ENCODE measurements at places on chromosomes 7 and 10. TPM values are rescaled to one million over a fixed set of nuclear protein-coding genes. Genes with fewer than 3 reads are reported as not detected.

GRCh38 chr10:79340646-79341244 is 6.5 kb upstream of the PPIF start:
- H3K27ac ChIP-seq, result no peak overlapping the region
- H3K36me3 ChIP-seq, result no peaks in the 10 kb centered on the region
- no peak for DNase-seq
- peaks cover 6% of the 10 kb centered on the region for H3K4me1 ChIP-seq
- no peak overlapping the region for H3K4me3 ChIP-seq
- H3K27me3 ChIP-seq, result no peaks in the 10 kb centered on the region

- H3K4me1 ChIP-seq, result no peaks in the 10 kb centered on the region
- no peaks in the 10 kb centered on the region for H3K36me3 ChIP-seq
- H3K27me3 ChIP-seq, result no peaks in the 10 kb centered on the region
Observed at GRCh38 chr10:43945908-43946307, 297.2 kb upstream of the ZNF32 start.

Gene CTTNBP2
- total RNA-seq, result 0.40 TPM

Gene THSD7A
- 1.4 TPM for total RNA-seq

Gene LIPM
- total RNA-seq, result not detected

DNA sequence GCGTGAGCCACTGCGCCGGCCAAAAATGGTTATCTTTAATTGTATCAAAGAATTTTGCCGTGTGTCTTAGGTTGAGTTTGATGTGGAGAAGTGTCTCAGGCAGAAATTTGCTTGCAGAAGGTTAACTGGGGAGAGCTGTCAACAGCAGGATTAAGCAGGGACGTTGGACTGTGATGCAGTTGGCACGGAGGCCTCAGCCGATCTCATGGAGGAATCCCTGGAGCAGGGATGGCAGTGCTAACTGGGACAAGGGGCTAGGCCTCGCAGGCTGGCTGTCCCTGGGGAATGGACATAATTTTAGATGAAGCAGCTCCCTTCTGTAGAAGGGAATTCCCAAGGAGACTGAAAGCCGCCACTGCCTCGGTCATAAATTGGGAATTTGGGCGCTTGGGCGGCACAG is 12.3 kb upstream of the KIF5B start:
- no peak overlapping the region for H3K4me3 ChIP-seq
- H3K27ac ChIP-seq, result no peak overlapping the region
- H3K27me3 ChIP-seq, result no peaks in the 10 kb centered on the region
- no peaks in the 10 kb centered on the region for H3K36me3 ChIP-seq

DNA sequence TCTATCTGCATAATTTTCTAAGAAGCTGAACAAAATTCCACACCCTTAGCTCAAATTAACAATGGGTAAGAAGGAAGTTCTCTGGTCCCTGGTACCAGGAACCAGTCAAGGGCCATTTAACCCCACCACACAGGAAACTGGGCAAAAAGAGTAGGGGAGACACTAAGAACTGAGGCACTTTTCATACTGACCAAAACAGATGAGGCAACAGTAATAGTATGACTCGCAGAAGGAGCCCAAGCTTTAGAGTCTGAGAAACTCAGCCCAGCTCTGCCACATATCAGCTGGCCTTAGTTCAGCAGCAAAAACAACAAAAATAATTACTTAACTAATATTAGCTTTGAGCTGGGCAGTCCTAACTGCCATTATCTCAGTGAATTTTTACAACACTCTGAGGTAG is 221.2 kb downstream of the FAM107B start:
- no peaks in the 10 kb centered on the region for H3K36me3 ChIP-seq
- no peak overlapping the region for H3K27ac ChIP-seq
- H3K27me3 ChIP-seq, result no peaks in the 10 kb centered on the region
- no peak for DNase-seq
- H3K4me1 ChIP-seq, result no peaks in the 10 kb centered on the region
- no peak overlapping the region for H3K4me3 ChIP-seq

Gene RP9
- total RNA-seq, result 17.1 TPM

Gene PRKAR2B
- total RNA-seq, result 1.6 TPM

DNA sequence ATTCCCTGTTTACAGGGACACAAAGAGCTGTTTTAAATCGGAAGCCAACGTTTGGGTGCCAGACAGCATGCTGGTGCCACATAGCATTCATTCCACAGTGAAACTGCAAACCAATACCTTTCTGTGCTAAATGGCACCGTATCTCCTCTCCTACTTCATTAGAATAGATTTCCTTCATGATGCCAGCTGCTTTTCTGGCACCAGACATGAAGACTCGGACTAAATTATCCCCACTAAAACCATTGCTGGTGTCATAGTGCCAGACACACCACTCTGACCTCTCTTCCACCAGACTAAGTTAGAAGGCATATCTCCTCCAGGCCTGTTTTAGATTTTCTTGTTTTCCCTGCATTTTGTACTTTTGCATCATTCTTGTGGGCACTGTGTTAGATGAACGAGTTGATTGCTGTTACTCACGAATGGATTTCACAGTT is 155.1 kb downstream of the ETV1 start:
- no peak overlapping the region for H3K4me3 ChIP-seq
- H3K4me1 ChIP-seq, result no peaks in the 10 kb centered on the region
- DNase-seq, result no peak
- H3K36me3 ChIP-seq, result no peaks in the 10 kb centered on the region
- no peaks in the 10 kb centered on the region for H3K27me3 ChIP-seq
- no peak overlapping the region for H3K27ac ChIP-seq

- H3K27ac ChIP-seq, result no peak overlapping the region
- no peak for DNase-seq
- no peaks in the 10 kb centered on the region for H3K36me3 ChIP-seq
- no peaks in the 10 kb centered on the region for H3K4me1 ChIP-seq
- H3K27me3 ChIP-seq, result no peaks in the 10 kb centered on the region
- H3K4me3 ChIP-seq, result no peak overlapping the region
Observed at GRCh38 chr10:45179691-45180090, 135.7 kb downstream of the OR13A1 start.

GRCh38 chr7:83655951-83656556 is 7.1 kb upstream of the SEMA3E start:
- H3K4me3 ChIP-seq, result no peak overlapping the region
- no peak overlapping the region for H3K27ac ChIP-seq
- H3K27me3 ChIP-seq, result no peaks in the 10 kb centered on the region
- H3K36me3 ChIP-seq, result no peaks in the 10 kb centered on the region
- no peak for DNase-seq

Gene ASAH2
- total RNA-seq, result 2.0 TPM

GRCh38 chr10:26513101-26513500 is 75.0 kb downstream of the APBB1IP start:
- H3K4me1 ChIP-seq, result no peaks in the 10 kb centered on the region
- H3K4me3 ChIP-seq, result no peak overlapping the region
- no peaks in the 10 kb centered on the region for H3K36me3 ChIP-seq
- no peaks in the 10 kb centered on the region for H3K27me3 ChIP-seq
- no peak overlapping the region for H3K27ac ChIP-seq

GRCh38 chr10:100508691-100509150 is 10.9 kb downstream of the SEC31B start:
- no peak overlapping the region for H3K27ac ChIP-seq
- no peaks in the 10 kb centered on the region for H3K4me1 ChIP-seq
- no peak for DNase-seq
- H3K27me3 ChIP-seq, result no peaks in the 10 kb centered on the region
- no peak overlapping the region for H3K4me3 ChIP-seq

Gene C10orf53
- total RNA-seq, result not detected

DNA sequence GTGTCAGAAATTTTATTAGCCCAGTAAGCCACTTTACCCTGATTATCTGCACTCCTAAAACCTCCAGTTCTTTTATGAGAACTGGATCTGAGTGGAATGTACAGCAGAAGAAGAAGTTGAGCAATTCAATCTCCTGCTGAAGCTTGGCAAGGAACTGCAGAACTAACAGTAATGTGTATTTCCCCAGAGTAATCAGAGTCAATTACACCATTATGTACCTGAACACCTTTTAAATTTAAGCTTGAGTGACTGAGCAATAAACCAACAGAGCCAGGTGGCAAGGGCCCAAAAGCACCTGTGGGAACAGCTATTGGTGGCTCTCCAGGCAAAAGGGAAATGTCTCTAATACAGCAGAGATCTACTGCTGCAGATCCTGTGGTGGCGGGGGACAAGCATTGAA is 40.1 kb upstream of the AKR1C2 start:
- H3K4me1 ChIP-seq, result no peaks in the 10 kb centered on the region
- H3K27ac ChIP-seq, result no peak overlapping the region
- no peak for DNase-seq
- no peaks in the 10 kb centered on the region for H3K27me3 ChIP-seq
- H3K36me3 ChIP-seq, result no peaks in the 10 kb centered on the region

Gene FFAR4
- total RNA-seq, result 0.07 TPM

Gene NPFFR1
- not detected for total RNA-seq

Gene IDI2
- 133 TPM for total RNA-seq

DNA sequence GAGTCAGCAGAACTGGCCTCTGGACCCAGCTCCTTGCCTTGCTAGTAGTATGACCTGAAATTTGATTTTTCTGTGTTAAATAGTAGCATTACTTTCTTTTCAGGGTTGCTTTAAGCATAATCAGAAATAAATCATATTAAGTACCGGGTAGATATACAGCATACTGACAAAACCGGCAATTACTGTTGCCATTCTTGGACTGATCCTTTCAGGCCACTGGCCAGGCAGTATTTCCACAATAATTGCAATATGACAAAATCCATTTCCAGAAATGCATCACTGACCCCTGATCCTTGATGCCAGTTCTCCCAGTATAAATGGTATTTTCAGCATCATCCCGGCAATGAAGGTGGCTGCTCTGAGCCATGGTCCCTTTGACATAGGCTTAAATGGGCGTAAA is 6.9 kb downstream of the LRIT1 start:
- no peak overlapping the region for H3K27ac ChIP-seq
- no peaks in the 10 kb centered on the region for H3K4me1 ChIP-seq
- no peaks in the 10 kb centered on the region for H3K27me3 ChIP-seq
- no peak overlapping the region for H3K4me3 ChIP-seq
- no peak for DNase-seq
- no peaks in the 10 kb centered on the region for H3K36me3 ChIP-seq

DNA sequence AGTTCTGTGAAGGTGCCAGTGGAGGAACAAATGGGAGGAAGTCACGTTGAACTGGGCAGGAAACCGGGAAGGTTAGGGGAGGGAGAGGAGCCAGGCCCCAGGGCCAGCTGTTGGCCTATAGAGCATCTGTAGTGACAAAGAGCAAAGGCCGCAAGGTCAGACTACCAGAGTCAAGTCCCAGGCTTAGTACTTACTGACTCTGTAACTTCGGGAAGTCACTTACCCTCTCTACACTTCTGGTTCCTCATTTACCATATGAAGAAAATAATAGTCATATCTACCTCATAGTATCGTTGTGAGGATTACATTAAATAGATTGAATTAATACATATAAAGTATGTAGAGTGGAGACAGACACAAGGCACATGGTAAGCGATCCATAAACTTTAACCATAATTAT is 101.8 kb upstream of the FZD1 start:
- no peak overlapping the region for H3K27ac ChIP-seq
- no peaks in the 10 kb centered on the region for H3K4me1 ChIP-seq
- H3K4me3 ChIP-seq, result no peak overlapping the region
- no peaks in the 10 kb centered on the region for H3K36me3 ChIP-seq
- H3K27me3 ChIP-seq, result no peaks in the 10 kb centered on the region
- no peak for DNase-seq

DNA sequence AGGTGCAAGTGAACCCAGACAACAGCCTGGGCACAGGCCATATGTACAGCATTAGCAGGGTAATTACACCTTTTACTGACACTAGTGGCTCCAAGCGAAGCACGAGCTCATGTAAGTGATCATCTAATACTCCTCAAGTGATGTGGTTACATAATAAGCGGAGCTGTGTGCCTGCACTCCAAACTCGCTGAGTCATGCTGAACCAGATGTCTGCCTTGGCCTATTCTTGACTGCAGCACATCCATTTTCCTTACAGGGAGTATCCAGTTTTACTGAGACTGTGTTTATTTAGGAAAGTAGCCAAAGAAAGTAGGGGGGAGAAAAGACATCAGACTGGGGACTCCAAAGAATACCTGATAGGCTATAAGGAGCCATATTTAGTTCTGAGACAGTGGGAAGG is 90.1 kb downstream of the GRM3 start:
- H3K4me1 ChIP-seq, result no peaks in the 10 kb centered on the region
- no peaks in the 10 kb centered on the region for H3K27me3 ChIP-seq
- H3K36me3 ChIP-seq, result no peaks in the 10 kb centered on the region
- H3K4me3 ChIP-seq, result no peak overlapping the region
- DNase-seq, result no peak
- no peak overlapping the region for H3K27ac ChIP-seq

DNA sequence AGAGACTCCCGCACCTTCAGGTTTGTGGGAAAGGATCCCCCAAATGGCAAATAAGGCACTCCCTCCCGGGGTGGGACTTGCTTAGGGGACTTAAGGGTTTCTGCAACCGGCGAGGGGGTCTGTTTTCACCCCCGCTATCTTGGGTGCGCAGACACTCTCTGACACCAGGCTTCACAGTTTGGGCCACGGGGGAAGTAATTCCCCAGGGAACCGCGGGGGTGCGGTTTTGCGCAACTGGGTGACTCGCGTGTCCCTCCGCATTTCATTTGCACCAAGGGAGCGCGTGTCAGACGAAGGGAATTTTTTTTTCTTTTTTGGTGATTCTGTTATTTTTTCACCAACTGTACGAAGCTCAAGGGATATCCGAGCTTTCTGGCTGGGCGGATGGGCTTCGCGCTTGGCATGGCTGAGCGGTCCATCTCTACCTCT is 1.7 kb downstream of the GRM8 start:
- DNase-seq, result peak; percentile 13
- peaks cover 63% of the 10 kb centered on the region for H3K27me3 ChIP-seq
- no peaks in the 10 kb centered on the region for H3K36me3 ChIP-seq
- no peak overlapping the region for H3K27ac ChIP-seq

- H3K4me3 ChIP-seq, result no peak overlapping the region
- no peaks in the 10 kb centered on the region for H3K27me3 ChIP-seq
Observed at GRCh38 chr7:70591643-70592042, 540.3 kb upstream of the GALNT17 start.

Gene ANK3
- 44.8 TPM for total RNA-seq

DNA sequence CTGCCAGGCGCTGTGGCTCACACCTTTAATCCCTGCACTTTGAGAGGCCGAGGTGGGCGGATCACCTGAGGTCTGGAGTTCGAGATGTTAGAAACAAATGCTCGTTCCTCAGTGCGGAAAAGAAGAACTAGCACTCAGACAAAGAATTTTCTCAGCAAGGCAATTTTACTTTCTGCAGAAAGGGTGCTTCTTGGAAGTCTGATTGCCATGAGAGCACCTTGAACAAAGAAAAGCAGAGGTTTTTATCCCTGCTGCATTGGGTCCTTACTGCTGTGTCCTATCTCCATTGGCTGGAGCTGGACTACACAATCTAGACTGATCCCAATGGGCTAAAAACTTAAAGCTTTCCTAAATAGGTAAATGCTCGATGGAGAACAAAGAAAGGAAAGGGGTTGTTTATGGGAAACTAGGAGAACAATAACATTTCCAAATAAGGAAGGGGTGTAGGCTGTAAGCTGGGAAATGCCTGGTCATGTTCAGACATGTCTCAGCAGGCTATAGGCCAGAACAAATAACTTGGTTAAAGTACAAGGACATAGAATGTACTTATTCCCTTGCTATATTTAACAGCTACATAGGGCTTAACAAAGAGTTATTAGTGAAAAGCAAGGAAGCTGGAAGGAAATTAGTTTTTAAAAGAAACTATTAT is 26.1 kb upstream of the ACTR3B start:
- peaks cover 5% of the 10 kb centered on the region for H3K4me1 ChIP-seq
- no peak overlapping the region for H3K27ac ChIP-seq
- no peak overlapping the region for H3K4me3 ChIP-seq
- no peak for DNase-seq
- no peaks in the 10 kb centered on the region for H3K27me3 ChIP-seq
- no peaks in the 10 kb centered on the region for H3K36me3 ChIP-seq

Gene MTURN
- 17.6 TPM for total RNA-seq

- H3K4me1 ChIP-seq, result no peaks in the 10 kb centered on the region
- no peak overlapping the region for H3K27ac ChIP-seq
- H3K27me3 ChIP-seq, result no peaks in the 10 kb centered on the region
- no peaks in the 10 kb centered on the region for H3K36me3 ChIP-seq
Observed at GRCh38 chr7:31785101-31785500, 98.1 kb downstream of the PPP1R17 start.
